Fibroblast of the aortic adventitia (primary cell): ENCODE measurements at places on chromosomes 13 and 19. TPM values are rescaled to one million over a fixed set of nuclear protein-coding genes. Genes with fewer than 3 reads are reported as not detected.

Gene SLC15A1
- not detected in 2 replicates for total RNA-seq

Gene FGF22
- 0.27 TPM in 1 of 2 replicates, not detected in the other for total RNA-seq

Gene ZNF565
- 7.0 and 7.6 TPM in 2 replicates for total RNA-seq

Gene PSG11
- 0.09 TPM in 1 of 2 replicates, not detected in the other for total RNA-seq

Gene NCR1
- not detected in 2 replicates for total RNA-seq

Gene RXFP2
- not detected in 2 replicates for total RNA-seq

Gene LAMP1
- 85.1 and 161 TPM in 2 replicates for total RNA-seq

Gene IGFL3
- not detected in 2 replicates for total RNA-seq

Gene ONECUT3
- total RNA-seq: not detected in 2 replicates
